Activated CD8-positive, alpha-beta memory T cell treated with anti-CD3 and anti-CD28 coated beads for 48 hours (primary cell): ENCODE measurements at places on chromosomes 4 and X.

DNA sequence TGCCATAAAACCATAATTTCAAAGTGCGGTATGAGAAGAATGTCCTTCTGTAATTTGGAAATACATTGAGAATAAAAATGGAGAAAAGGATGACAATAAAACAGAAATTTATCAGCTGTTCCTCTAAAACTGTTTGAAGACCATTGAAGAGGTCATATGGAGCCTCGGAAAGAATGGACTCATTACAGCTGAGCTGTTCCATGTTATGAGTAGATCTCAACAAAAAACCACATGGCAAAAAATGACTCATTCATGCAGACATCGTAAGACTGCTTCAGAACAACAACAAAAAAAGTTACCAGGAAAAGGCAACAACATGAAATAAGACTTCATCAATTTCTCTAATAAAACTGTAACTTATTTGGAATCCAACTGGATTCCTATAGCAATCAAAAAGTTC lies 39.7 kb downstream of the AKAP4 start:
- no peak for DNase-seq

DNA sequence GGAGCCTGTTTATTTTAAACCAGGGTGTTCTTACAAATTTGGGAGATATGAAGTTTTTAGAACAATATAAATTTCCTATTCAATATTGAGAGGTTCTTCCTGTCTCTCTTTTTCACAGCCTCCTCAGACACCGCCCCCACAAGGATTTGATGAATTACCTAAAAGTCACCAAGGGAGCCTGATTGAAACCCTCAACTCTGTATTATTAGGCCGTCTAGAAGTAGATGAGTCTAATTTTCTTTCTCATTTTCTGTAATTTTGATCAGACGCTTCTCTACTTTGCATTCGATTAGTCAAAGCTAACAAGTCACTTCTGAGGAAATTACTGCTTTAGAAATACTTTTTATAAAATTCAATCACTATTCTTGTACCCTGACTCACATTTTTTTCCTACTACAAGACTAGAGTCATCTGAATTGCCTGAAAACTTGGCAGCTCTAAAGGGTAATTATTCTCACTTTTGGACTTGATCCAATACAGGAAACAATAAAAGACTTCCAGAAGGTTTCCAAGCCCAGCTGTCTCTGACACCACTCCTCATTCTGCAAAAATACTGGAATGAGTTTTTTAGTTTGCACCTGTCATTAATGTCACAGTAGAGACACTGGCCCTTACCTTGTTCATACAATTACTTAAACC lies 111.2 kb downstream of the ELOVL6 start:
- DNase-seq: no peak

- no peak for DNase-seq
These were observed 15.1 kb downstream of the TAF9B start for GRCh38 chrX:78124307-78124706.

DNA sequence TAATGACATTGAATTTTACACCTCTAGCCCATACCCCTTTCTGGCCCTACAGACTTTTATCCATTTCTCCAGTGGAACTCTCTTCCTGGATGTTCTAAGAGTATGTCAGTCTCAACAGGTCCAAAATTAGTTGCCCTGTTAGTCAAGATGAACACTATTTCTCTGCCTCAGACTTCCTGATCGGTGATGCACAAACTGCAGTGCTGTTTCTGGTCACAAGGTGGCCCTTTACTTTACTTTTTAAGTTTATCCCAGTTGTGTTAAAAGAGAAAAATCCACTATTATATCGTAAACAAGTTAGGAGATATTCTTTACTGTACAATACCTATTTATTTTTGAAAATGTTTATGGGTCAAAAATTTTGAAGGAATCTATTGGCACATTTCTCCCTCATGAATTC lies 13.1 kb downstream of the TCEAL7 start:
- no peak for DNase-seq

GRCh38 chr4:147311956-147312355 lies 168.9 kb upstream of the EDNRA start:
- DNase-seq: no peak

DNA sequence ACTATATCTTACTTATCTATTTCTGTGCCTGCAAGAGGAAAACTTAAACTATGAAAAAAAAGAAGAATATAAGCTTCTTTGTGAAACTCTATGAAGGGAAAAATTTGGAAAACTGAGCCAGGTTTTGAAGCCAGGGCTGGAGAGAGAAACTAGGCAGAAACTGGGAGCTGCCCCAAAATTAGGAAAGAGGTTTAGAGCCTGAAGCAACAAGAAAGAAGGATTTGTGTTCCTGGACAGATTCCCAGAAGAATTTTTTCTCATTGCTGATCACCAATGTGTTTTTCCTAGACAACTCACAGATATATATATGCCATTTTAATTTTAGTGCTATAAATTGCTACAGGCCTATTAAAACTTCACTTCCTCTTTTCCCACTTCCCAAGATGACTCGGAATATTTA lies 245.0 kb upstream of the GEMIN8 start:
- DNase-seq: no peak

DNA sequence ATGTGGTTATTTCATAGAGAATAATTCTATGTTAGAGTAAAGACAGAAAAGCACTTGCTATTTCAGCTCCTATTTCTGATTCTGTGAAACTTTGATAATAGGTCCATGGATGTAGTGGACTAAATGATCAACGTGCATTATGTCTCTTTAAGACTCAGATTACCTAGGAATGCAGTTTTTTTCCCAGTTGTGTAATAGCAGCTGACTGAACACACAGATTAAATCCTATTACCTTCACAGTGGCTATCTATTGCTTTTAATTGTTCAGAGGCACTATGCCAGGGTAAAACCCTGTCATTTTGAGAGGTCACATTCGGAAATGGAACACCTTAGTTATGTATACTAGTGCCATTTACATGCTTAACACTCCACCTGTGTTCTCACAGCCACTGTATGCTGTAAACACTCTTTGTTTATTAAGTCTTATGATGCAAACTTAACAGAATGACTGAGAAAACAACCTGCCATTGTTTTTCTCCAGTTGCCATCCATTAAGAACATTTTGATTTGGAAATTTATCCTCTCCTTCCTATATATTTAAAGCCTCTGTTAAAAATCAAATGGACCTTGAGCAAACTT lies 70.5 kb downstream of the HPGD start:
- no peak for DNase-seq

- DNase-seq: no peak
These were observed 292.2 kb downstream of the NLGN4X start for GRCh38 chrX:5936438-5936837.

DNA sequence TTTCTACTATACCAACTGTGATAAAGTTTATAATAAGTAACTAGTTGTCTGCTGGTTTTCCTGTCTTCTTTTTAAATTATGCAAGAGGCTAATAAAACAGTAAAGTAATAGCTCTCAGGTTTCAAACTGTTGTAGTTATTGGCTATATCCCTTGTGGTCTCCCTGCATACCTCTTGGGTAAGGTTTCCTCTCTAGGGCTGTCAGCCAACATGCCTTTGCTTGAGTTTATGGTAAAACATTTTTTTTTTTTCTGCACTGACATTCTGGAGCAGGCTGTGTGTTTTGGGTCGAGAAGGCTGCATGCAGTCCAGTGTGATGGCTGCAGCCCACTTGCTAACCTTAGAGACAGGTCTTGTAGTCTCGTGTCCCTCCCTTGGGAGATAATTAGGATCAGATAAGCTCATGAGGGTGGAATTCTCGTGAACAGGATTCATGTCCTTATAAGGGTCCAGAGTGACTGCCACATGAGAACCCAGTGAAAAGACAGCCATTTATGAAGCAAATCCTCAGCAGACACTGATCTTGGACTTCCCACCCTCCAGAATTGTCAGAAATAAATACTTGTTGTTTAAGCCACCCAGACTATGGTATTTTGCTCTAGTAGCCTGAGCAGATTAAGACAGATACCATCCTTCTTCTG lies 831.2 kb downstream of the CCSER1 start:
- no peak for DNase-seq

DNA sequence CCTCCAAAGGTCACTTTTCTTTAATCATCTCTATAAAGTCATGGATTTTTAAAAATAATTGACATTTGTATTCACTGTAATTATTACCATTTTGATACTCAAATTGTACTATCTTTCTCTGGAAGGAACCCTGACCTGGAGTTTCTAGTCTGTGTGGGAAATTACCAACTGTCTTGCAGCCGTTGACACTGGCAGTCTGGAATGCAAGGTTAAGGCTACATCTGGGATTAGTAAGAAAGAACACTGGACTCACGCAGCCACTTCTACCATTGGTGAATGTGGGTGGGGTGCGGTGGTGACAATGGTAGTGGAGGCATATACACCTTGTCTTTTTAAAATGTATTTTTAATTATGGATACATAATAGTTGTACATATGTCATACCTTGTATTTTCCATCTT lies 40.9 kb downstream of the EGF start:
- DNase-seq: no peak
